ENCODE measurements at places on chromosomes 7 and 10.

DNA sequence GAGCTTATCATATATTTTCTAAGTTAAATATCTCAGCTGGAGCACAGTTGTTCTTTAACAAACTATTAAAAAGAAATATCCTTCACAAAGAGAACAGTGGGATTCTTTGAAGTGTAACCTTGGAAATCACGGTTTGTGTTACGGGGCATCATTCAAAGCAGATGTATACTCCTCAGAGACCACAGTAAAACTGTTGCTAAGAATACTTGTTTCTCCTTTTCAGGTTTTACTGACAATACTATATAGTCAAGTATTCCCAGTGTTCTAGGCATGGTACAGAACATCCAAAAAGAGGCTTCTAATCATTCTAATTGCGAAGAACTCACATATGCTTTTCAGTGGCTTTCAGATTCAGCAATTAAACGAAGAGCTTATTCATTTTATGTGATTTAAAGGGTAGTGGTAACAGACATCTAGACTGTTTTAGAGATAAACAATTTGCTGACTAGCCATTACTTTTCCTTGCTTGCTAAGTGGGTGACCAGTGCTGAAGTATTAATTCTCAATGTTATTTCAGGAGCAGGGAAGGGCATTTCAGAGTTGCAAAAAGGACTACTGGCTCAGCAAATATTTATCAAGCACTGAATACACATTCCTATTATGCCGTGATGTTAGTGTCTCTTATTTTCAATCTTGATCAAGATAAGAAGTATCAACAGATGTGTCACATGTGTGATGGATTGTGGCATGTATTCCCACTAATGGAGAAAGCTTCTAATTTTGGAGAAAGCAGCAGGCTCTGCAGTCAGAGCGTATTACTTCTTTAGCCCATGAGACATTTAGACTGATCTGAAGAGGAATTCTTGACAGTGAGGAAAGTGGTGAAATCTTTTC is 236.8 kb downstream of the RNLS start:
- DNase-seq, result no peak

GRCh38 chr7:152050547-152050971 is 25.1 kb downstream of the GALNT11 start:
- DNase-seq, result peak; percentile 25

DNA sequence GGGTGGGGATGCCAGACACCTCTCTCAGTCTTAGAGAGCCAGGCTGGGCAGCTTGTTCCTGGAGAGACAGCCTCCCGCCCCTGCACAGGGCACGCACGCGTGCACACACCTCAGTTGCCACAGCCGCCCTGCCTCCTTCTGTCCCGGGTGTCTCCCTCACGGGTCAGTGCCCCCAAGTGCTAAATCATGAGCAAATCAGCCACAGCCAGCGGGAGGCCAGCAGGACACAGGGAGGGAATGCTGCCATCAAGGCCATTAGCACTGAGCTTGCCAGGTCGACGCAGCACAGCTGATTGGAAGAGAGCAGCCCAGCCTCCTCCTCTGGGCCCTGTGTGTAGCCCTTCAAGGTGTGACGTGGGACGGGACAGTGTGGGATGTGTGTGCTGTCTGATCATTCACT is 130.4 kb downstream of the CDH23 start:
- no peak for DNase-seq

DNA sequence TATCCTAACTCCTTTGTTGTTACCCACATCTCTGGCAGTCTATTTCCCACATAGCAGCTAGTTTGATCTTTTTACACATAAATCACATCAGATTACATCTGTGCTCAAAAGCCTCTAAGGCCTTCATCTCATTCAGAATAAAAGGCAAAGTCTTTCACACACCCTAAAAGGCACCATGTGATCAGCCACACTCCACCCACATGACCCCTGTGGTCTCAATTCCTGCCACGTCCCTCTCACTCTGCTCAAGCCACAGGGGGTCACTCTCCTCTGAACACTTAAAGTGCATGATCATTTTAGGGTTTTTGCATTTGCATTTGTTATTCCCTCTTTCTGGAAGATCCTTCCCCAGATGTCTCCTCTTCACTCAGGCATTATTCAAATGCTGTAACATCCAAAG is 30.8 kb downstream of the ELAPOR2 start:
- DNase-seq, result no peak

DNA sequence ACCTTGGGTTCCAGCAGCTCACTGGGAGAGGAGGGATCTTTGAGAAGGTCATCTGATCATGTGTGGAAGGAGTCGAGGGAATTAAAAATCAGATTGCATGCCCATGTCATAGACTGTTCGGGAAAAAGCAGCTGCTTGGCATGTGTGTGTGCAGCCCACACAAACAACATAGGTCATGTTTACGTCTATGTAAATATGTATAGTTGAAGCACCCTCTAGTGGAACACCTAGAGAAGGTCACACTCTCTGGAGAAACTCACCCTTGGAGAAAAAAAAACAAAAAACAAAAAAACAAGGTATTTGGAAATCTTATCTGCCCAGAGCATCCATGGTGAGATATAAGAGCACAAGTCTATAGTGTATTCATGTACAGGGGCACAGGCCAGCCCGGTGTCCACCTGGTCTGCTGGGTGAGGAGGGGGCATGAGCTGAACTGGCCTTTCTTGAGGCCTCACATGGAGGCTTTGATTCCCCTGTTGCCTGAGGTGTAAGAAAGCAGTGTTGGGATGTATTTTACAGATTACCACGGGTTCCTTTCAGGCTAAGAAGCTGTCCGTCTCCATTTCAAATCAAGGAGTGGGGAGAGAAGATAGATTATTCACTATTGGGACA is 98.0 kb downstream of the NPY start:
- no peak for DNase-seq

GRCh38 chr10:23869996-23870395 is 338.9 kb upstream of the KIAA1217 start:
- DNase-seq, result no peak

DNA sequence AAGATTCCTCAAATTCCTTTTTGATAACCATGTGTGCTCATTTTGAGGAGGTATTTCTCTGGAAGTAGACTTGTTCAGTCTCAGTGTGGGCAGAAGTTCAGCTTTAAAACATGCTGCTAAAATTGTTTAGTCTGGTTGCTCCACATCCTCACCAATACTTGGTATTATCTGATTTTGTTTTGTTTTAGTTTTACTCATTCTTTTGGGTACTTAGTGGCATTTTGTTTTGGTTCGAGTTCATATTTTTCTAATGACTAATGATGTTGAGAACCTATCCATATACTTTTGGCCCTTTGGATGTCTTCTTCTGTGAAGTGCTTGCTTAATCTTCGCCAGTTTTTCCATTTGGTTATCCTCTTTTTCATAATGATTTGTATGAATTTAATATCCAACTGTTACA is 694.2 kb upstream of the FZD8 start:
- no peak for DNase-seq

- DNase-seq, result no peak
Observed at GRCh38 chr7:44636926-44637325, 30.5 kb downstream of the OGDH start.

GRCh38 chr10:125779403-125780327 is 4.0 kb upstream of the MMP21 start:
- DNase-seq, result no peak

- DNase-seq, result no peak
Observed at GRCh38 chr7:148260599-148260998, 330.0 kb upstream of the C7orf33 start.

DNA sequence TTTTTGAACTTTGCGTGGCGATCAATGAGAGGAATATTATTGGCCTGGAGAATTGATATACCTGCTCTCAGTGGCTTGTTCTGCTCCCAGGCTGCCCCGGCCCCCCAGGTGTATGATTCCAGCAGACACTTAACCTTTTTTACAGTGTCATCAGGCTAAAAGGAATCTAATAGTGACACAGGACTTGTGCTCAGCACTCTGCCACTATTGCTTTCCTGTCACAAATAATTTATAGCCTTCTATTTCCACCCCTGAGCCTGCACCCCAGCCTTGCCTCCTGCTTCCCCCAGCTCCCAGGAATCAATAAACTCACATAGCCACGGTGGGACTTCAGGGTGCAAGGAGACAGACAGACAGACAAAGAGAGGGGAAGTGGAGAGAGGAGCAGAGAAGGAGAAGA is 28.3 kb downstream of the PAX2 start:
- no peak for DNase-seq

GRCh38 chr7:1204460-1205140 is 28.1 kb upstream of the UNCX start:
- DNase-seq, result no peak

GRCh38 chr10:33192190-33192589 is 142.3 kb downstream of the NRP1 start:
- DNase-seq, result no peak

DNA sequence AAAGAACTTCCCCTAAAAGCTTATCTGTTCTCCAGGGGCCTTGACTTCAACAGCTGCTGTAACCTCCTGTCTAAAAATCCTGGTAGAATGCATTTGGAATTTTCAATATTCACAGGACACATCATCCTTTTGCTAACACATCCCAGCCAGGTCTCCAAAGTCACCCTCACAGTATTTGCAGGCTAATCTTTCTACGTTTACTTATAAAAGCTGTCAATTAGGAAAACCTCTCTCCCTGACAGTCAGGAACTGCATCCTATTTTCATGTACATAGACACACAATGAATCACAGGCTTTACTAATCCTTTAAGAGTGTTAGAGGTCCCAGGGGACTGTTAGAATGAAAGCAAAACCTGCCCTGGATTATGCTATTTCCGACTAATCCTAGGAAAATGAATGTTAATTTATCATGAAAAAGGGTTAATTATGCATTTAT is 102.2 kb downstream of the GFRA1 start:
- DNase-seq, result no peak

Measured in hippocampal formation (tissue), 2 donors.